Prostate gland (tissue), 2 donors: ENCODE measurements at places on chromosomes 5 and 9. TPM values are rescaled to one million over a fixed set of nuclear protein-coding genes. Genes with fewer than 3 reads are reported as not detected.

PCDHA10 gene
- 1.0 TPM for total RNA-seq

GRCh38 chr5:78698191-78698791 lies 49.7 kb upstream of the LHFPL2 start:
- no peaks in the 10 kb centered on the region for H3K4me1 ChIP-seq
- no peak for DNase-seq
- H3K27ac ChIP-seq, result no peak overlapping the region

DNA sequence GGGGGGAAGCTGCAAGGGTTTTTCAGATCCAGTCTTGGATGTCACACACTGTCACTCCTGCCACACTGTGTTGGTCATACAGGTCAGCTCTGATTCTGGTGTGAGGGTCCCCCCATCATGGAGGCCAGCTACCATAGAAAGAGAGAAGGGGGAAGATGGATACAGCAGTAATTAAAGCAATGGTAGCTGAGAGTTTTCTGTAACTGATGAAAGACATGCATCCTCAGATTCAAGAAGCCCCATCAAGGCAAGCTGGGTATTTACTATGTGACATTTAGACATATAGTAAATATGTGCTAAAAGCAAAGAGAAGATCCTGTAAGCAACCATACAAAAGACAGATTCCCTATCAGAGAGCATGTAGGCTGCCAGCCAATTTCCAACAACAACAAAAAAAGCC lies 110.9 kb upstream of the COL5A1 start:
- H3K4me1 ChIP-seq, result peaks cover 3% of the 10 kb centered on the region
- H3K27me3 ChIP-seq, result no peaks in the 10 kb centered on the region
- no peak for DNase-seq
- H3K4me3 ChIP-seq, result no peak overlapping the region
- no peaks in the 10 kb centered on the region for H3K36me3 ChIP-seq

PCDHB9 gene
- 4.2 TPM for total RNA-seq

RAD23B gene
- 92.3 TPM for total RNA-seq

SAXO1 gene
- 6.1 TPM for total RNA-seq

DNA sequence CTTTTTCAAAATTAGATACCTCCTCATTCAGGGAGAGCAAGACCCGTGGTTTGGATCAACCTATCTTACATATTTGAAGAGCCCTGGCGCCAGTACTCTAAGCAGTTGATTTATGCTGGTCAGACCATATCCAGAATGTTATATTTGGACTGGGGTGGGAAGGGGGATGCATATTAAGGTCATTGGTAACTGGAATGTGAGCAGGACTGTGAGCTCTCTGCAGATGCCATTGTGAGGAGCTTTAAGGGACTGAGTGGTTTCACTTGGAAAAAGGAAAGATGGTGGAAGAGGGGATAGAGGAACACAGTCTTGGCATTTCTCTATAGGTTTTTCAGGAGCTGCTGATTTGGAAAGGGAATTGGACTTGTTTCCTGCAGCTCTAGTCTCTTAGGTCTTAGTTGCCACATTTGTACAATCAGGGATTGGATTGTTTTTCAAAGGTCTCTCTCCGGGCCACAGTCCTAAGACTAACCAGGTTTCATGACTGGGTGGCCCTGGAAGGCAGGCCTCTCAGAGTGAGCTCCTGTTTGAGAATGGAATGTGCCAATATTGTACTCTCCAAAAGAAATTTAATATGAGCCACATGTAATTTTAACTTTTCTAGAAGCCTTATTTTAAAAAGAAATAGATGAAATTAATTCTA lies 25.8 kb upstream of the F2R start:
- no peak for DNase-seq
- peak overlapping the region; percentile 81 for H3K27ac ChIP-seq
- H3K4me1 ChIP-seq, result peaks cover 10% of the 10 kb centered on the region
- H3K4me3 ChIP-seq, result no peak overlapping the region
- H3K36me3 ChIP-seq, result no peaks in the 10 kb centered on the region
- no peaks in the 10 kb centered on the region for H3K27me3 ChIP-seq

- no peak overlapping the region for H3K4me3 ChIP-seq
- no peak for DNase-seq
- no peak overlapping the region for H3K27ac ChIP-seq
- H3K4me1 ChIP-seq, result no peaks in the 10 kb centered on the region
- H3K27me3 ChIP-seq, result peaks cover 6% of the 10 kb centered on the region
- no peaks in the 10 kb centered on the region for H3K36me3 ChIP-seq
These were observed 142.9 kb downstream of the OLFM1 start for GRCh38 chr9:135230386-135230765.

DNA sequence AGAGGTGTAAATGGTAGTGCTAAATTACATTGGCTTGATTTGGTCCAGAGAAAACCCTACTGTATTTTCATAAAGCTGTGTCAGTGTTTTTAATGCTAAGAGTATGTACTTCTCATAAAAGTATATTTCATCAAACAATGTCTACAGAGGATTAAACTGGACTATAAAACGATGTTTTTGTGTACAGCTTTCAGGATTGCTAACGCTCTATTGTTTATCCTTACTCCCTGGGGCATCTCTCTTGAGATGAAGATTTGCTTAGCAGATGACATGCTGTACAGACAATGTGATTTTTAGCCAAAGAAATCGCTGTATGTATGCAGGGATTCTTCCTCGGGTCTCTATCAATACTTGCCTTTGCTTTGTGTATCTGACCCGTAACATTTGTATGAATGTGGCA lies 216.0 kb downstream of the FBXL7 start:
- H3K27ac ChIP-seq, result no peak overlapping the region
- no peak overlapping the region for H3K4me3 ChIP-seq
- DNase-seq, result no peak
- H3K4me1 ChIP-seq, result no peaks in the 10 kb centered on the region

- DNase-seq, result no peak
- no peak overlapping the region for H3K27ac ChIP-seq
- no peaks in the 10 kb centered on the region for H3K4me1 ChIP-seq
- H3K36me3 ChIP-seq, result no peaks in the 10 kb centered on the region
- H3K27me3 ChIP-seq, result no peaks in the 10 kb centered on the region
These were observed 60.1 kb downstream of the FAM174A start for GRCh38 chr5:100595152-100595811.

LCP2 gene
- total RNA-seq, result 3.3 TPM

- no peaks in the 10 kb centered on the region for H3K4me1 ChIP-seq
- no peak overlapping the region for H3K4me3 ChIP-seq
- H3K36me3 ChIP-seq, result no peaks in the 10 kb centered on the region
- peak overlapping the region; percentile 62 for H3K27ac ChIP-seq
- H3K27me3 ChIP-seq, result no peaks in the 10 kb centered on the region
These were observed 42.7 kb downstream of the SH3PXD2B start for GRCh38 chr5:172411484-172412072.

DNA sequence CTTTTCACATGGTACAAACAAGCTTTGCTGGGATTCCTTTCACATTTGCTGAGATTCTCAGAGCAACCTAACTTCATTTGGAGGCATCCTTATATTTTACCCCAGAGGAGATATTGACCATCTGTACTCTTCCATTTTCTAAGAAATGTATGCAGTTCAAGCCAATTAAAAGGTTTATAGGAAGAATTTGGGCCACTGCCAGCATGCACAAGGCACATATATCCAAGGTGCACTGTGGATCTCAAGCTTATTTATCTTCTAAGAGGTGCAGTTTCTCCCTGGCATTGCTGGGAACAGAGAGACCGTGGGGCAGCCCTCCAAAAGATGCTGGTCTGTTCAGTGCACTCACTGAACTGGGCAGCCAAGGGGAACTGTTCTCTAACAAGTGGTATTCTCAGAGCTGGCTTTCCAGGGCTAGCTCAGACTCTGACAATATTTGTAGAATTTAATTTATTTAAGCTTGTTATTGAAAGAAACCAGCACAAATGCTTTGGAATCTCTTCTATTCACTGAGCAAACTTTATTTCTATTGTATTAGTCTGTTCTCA lies 213.3 kb downstream of the TENT4A start:
- DNase-seq, result no peak
- no peaks in the 10 kb centered on the region for H3K36me3 ChIP-seq

GRCh38 chr5:109479260-109479860 lies 69.6 kb upstream of the PJA2 start:
- no peaks in the 10 kb centered on the region for H3K27me3 ChIP-seq
- H3K4me1 ChIP-seq, result no peaks in the 10 kb centered on the region
- DNase-seq, result no peak
- no peak overlapping the region for H3K27ac ChIP-seq
- H3K4me3 ChIP-seq, result no peak overlapping the region

GRCh38 chr5:72451741-72452505 lies 55.3 kb downstream of the ZNF366 start:
- no peaks in the 10 kb centered on the region for H3K27me3 ChIP-seq
- peak overlapping the region; percentile 83 for H3K27ac ChIP-seq
- no peaks in the 10 kb centered on the region for H3K36me3 ChIP-seq
- H3K4me3 ChIP-seq, result no peak overlapping the region
- peaks cover 10% of the 10 kb centered on the region for H3K4me1 ChIP-seq

OMD gene
- total RNA-seq, result 3.6 TPM

GPRIN1 gene
- 0.14 TPM for total RNA-seq

DNA sequence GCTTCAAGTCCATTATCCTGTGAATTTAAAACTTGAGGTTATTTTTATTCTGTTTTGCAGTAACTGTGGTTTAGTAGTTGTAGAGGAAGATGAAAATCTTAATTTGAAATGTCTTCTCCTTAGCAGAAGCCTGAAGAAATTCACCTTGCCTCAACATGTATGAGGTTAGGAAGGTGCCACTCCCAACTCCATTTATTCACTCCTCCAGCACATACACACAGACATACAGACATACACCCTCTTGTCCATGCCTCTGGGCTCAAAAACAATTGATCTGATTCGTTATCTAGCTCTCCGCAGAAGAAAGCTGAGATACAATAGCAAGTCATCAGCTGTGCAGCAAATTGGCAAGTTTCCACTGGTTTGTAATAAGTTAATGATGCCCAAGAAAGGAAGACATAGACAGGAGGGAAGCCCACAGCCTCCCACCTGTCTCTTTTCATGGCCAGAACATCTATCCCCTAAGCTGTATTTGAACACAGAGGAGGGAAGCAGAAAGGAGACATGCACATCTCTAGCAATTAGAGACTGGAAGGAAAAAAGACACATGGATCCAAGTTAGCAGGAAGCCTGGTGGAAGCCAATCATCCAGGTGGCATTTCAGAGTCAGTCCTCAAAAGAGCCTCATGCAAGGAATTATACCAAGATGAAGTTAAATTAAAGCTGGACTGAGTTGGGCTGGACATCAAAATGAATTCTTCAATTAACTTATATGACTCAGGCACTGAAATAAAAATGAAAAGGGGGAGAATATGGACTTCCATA lies 257.9 kb downstream of the ASTN2 start:
- no peak for DNase-seq
- no peaks in the 10 kb centered on the region for H3K36me3 ChIP-seq
- no peaks in the 10 kb centered on the region for H3K27me3 ChIP-seq
- no peak overlapping the region for H3K4me3 ChIP-seq

GRCh38 chr5:140677947-140678346 lies 4.6 kb upstream of the DND1 start:
- H3K4me1 ChIP-seq, result no peaks in the 10 kb centered on the region
- no peak overlapping the region for H3K4me3 ChIP-seq

GRCh38 chr9:69762527-69762926 lies 2.7 kb upstream of the PTAR1 start:
- DNase-seq, result no peak
- H3K4me3 ChIP-seq, result no peak overlapping the region
- H3K4me1 ChIP-seq, result no peaks in the 10 kb centered on the region

CCNG1 gene
- 107 TPM for total RNA-seq

- H3K4me3 ChIP-seq, result no peak overlapping the region
- H3K36me3 ChIP-seq, result no peaks in the 10 kb centered on the region
- no peak overlapping the region for H3K27ac ChIP-seq
- DNase-seq, result no peak
- H3K4me1 ChIP-seq, result no peaks in the 10 kb centered on the region
- H3K27me3 ChIP-seq, result no peaks in the 10 kb centered on the region
These were observed 309.8 kb downstream of the TAF11L14 start for GRCh38 chr5:17944046-17944445.

DNA sequence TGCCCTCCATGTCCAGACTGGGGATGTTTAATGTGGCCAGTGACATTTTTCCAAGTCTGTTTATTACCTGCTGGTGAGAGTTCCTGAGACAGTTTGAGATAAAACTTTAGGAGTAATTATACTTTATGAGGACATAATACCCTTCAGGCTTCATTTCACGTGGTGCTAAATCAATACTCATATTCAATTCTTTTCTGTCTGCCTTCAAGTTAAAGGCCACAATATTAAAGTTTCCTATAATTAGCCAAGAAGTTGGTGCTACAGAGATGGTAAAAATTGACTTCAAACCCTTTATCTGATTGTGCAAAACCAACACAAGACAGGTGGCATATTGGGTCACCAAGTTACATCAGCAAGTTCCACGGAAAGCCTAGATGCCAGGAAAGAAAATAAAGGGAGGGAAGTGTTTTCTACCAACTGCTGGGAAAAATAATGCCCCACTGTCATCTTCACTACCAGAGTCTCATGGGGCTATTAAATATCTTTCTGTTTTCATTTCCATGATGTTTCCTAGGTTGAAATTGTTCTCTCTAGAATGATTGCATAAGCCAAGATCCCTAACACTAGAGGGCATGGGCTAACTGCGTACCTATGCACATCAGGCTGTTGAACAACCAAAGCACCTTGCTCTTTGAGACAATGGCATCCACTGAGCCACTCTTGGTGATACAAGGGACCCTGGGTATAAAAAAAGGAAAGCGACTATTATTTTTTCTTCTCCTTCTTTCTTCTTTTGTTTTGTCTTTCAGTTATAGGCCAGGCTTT lies 68.7 kb downstream of the INSYN2B start:
- H3K4me3 ChIP-seq, result no peak overlapping the region
- no peak overlapping the region for H3K27ac ChIP-seq
- H3K27me3 ChIP-seq, result no peaks in the 10 kb centered on the region
- no peaks in the 10 kb centered on the region for H3K4me1 ChIP-seq
- no peak for DNase-seq

DNA sequence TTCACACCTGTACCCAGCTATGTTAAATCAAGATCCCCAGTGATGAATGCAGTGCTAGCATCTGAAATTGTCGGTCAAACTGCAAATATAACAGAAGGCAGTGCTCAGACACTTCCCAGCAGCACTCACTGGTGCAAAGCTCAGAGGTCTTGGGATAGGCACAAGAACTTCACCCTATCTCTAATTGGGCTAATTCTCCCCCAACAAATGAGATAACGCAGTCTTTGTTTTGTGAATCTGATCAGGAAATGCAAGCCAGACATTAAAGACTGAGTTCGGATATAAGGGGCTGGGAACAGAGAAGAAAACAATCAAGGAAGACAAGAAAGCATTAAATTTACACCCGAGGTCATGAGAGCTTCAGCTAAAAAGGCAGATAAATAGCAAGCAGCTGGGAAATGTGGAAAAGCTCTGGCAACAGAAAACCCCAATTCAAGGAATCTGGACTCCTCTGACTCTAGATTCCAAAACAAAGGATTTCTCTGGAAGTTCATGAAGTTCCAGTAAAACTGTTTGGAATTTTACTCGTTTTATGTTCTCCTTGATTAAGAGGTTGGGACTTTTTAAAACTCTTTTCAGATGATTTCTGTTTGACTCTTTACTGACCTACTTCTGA lies 65.1 kb downstream of the GNA14 start:
- H3K27ac ChIP-seq, result no peak overlapping the region
- no peaks in the 10 kb centered on the region for H3K4me1 ChIP-seq
- no peaks in the 10 kb centered on the region for H3K27me3 ChIP-seq
- H3K4me3 ChIP-seq, result no peak overlapping the region
- H3K36me3 ChIP-seq, result no peaks in the 10 kb centered on the region
